ENCODE measurements at places on chromosomes 5 and 9. TPM values are rescaled to one million over a fixed set of nuclear protein-coding genes. Genes with fewer than 3 reads are reported as not detected.
A peak's percentile ranks its signal among the peaks of the same experiment; 100 is the strongest.

- no peak overlapping the region for H3K4me3 ChIP-seq
- H3K27me3 ChIP-seq, result no peaks in the 10 kb centered on the region
- no peak overlapping the region for H3K27ac ChIP-seq
- H3K36me3 ChIP-seq, result no peaks in the 10 kb centered on the region
- DNase-seq, result no peak
These were observed 154.2 kb upstream of the DAB2 start for GRCh38 chr5:39578887-39579497.

GRCh38 chr5:389197-389821, 53.7 kb upstream of the EXOC3 start:
- H3K27ac ChIP-seq, result no peak overlapping the region
- peak; percentile 33 for DNase-seq
- H3K4me1 ChIP-seq, result no peaks in the 10 kb centered on the region
- no peaks in the 10 kb centered on the region for H3K27me3 ChIP-seq
- no peaks in the 10 kb centered on the region for H3K36me3 ChIP-seq
- no peak overlapping the region for H3K4me3 ChIP-seq

GRCh38 chr9:37004424-37004935, 29.6 kb downstream of the PAX5 start:
- H3K36me3 ChIP-seq, result no peaks in the 10 kb centered on the region
- no peak for DNase-seq
- no peaks in the 10 kb centered on the region for H3K27me3 ChIP-seq
- H3K4me3 ChIP-seq, result no peak overlapping the region

- no peak overlapping the region for H3K27ac ChIP-seq
- H3K27me3 ChIP-seq, result no peaks in the 10 kb centered on the region
- DNase-seq, result no peak
- no peaks in the 10 kb centered on the region for H3K4me1 ChIP-seq
- no peak overlapping the region for H3K4me3 ChIP-seq
- H3K36me3 ChIP-seq, result no peaks in the 10 kb centered on the region
These were observed 129.9 kb downstream of the BOD1 start for GRCh38 chr5:173486355-173487225.

- no peak overlapping the region for H3K4me3 ChIP-seq
- H3K36me3 ChIP-seq, result no peaks in the 10 kb centered on the region
- peaks cover 5% of the 10 kb centered on the region for H3K4me1 ChIP-seq
- H3K27me3 ChIP-seq, result no peaks in the 10 kb centered on the region
These were observed 155.6 kb upstream of the PANK3 start for GRCh38 chr5:168734620-168735300.

- H3K4me1 ChIP-seq, result no peaks in the 10 kb centered on the region
- H3K36me3 ChIP-seq, result no peaks in the 10 kb centered on the region
- no peak overlapping the region for H3K27ac ChIP-seq
These were observed 134.1 kb upstream of the IFNE start for GRCh38 chr9:21616082-21616778.

- no peaks in the 10 kb centered on the region for H3K36me3 ChIP-seq
- no peaks in the 10 kb centered on the region for H3K27me3 ChIP-seq
- no peak overlapping the region for H3K4me3 ChIP-seq
- H3K4me1 ChIP-seq, result no peaks in the 10 kb centered on the region
- no peak overlapping the region for H3K27ac ChIP-seq
- no peak for DNase-seq
These were observed 204.3 kb downstream of the DMRTA1 start for GRCh38 chr9:22650946-22651345.

GRCh38 chr9:82034956-82035731, 46.6 kb downstream of the SPATA31D1 start:
- no peak for DNase-seq
- no peaks in the 10 kb centered on the region for H3K36me3 ChIP-seq
- no peaks in the 10 kb centered on the region for H3K27me3 ChIP-seq
- H3K4me1 ChIP-seq, result no peaks in the 10 kb centered on the region

DNA sequence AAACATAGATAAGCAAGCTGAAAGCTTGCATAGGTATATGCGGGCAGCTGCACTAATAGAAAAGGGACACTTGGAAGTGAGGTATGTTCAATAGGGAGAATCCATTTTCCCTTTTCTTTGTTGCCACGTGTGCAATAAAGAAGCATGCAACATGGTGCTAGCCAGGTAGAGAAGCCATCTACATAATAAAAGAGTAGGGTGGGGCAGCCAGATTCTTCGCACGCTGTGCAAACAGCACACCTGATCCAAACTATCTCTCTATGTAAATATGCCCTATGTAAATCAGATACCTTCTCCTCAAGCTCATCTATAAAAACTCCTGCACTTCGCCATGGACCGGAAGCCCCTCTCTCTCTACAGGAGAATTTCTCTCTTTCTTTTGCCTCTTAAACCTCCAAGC, 91.9 kb upstream of the C9orf72 start:
- H3K4me1 ChIP-seq, result no peaks in the 10 kb centered on the region
- H3K27me3 ChIP-seq, result no peaks in the 10 kb centered on the region

DNA sequence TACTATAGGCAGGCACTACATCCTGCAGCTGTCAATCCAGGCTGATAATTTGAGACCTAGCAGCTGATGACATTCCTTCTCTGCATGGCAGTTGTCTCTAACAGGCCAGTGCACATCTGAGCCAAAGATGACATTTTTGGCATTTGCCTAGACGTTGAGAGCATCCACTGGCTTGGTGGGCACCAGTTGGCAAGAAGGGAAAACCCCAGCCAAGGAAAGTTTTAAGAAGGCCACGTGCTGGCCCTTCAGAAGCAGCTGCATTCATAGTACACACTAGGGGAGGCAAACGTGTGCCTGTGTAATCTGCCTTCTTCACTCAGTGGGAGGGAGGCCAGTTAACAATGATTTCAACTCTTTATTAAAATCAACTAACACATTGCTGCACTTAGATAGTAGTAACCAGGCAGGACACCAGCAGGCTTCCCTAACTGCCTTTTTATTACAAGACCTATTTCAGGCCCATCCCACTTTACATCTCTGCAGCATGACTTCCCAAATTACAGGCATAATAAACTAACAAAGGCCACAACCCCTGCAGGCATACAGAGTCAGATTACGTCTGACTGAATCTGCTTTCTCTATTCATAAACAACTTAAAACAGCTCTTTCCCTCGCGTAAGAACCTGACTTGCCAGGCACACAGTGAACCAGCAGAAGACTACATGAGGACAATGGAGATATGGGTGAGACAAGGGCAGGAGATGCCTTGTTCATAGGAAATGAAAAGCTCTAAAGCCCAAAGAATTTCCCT, 576.3 kb downstream of the PDE4D start:
- no peaks in the 10 kb centered on the region for H3K36me3 ChIP-seq
- no peak overlapping the region for H3K27ac ChIP-seq
- DNase-seq, result no peak

DNA sequence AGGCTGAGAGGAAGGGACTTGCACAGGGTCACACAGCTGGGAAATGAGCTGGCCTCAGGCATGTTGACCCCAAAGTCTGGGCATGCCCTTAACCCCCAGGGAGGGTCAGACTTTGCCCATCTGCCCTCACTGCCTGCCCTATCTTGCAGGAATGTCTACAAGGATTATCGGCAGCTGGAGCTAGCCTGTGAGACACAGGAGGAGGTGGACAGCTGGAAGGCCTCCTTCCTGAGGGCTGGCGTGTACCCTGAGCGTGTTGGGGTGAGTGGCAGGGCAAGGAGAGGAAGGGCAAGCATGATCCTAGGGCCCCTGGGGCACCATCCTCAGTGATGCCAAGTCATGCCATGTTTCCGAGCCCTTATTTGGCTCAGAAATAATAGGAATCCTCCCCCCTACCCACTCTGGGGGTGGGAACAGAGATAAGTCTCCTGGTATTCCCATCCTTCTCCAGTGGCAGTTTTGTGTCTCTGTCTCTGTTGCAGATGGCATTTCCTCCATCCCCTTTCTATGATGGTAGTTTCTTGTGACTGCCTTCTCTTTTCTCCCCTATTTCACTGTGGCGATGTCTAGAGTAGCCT, 28.5 kb downstream of the GOLGA2 start:
- H3K27ac ChIP-seq, result no peak overlapping the region
- DNase-seq, result peak; percentile 29
- no peak overlapping the region for H3K4me3 ChIP-seq
- H3K4me1 ChIP-seq, result no peaks in the 10 kb centered on the region

- no peaks in the 10 kb centered on the region for H3K36me3 ChIP-seq
- no peak for DNase-seq
- no peaks in the 10 kb centered on the region for H3K4me1 ChIP-seq
- no peak overlapping the region for H3K27ac ChIP-seq
These were observed 178.5 kb upstream of the CDH18 start for GRCh38 chr5:20166456-20166855.

- H3K4me3 ChIP-seq, result no peak overlapping the region
- no peaks in the 10 kb centered on the region for H3K27me3 ChIP-seq
- no peak for DNase-seq
- H3K27ac ChIP-seq, result no peak overlapping the region
These were observed 42.9 kb downstream of the ZCCHC7 start for GRCh38 chr9:37163299-37163698.

GRCh38 chr5:127830157-127830556, 127.0 kb downstream of the CCDC192 start:
- DNase-seq, result no peak
- H3K4me3 ChIP-seq, result no peak overlapping the region
- H3K4me1 ChIP-seq, result no peaks in the 10 kb centered on the region
- H3K27ac ChIP-seq, result no peak overlapping the region
- H3K36me3 ChIP-seq, result no peaks in the 10 kb centered on the region

- no peaks in the 10 kb centered on the region for H3K36me3 ChIP-seq
- no peak overlapping the region for H3K4me3 ChIP-seq
- no peaks in the 10 kb centered on the region for H3K4me1 ChIP-seq
- no peak for DNase-seq
These were observed 93.8 kb upstream of the FAM120A start for GRCh38 chr9:93357649-93358048.

DNA sequence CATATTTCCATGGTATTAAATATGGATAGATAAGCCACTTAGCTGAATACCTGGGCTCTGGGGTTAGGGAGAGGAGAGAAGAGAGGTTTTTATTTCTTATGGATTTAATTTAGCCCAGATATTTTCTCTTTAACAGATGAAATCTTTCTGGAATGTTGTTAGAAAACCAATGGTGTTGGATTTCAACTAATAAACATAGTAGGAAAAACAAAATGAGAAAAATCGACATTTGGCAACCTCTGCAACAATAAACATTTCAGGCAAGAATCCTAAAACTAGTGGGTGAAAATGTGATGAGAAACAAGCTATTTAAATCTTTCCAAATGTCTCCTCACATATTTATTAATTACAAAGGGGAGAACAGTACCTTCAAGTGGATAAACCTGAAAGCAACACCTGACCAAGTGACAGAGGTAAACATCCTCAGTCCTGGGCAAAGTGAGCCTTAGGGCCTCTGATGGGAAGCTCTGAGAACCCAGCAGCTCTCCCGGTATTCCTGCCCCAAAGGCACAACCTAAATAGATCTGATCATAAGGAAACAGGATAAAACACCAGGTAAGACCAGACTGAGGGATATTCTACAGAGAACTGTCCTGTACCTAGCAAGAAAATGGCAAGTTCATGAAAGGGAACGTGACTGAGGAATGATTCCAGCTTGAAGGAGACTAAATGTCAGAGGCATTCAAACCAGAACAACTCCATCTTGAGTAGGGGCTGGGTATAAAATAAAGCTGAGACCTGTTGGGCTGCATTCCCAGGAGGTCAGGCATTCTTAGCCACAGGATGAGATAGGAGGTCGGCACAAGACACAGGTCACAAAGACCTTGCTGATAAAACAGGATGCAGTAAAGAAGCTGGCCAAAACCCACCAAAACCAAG, 163.7 kb downstream of the ESM1 start:
- H3K27ac ChIP-seq, result peak overlapping the region; percentile 3
- peaks cover 4% of the 10 kb centered on the region for H3K4me1 ChIP-seq
- H3K27me3 ChIP-seq, result no peaks in the 10 kb centered on the region
- H3K36me3 ChIP-seq, result no peaks in the 10 kb centered on the region
- H3K4me3 ChIP-seq, result no peak overlapping the region

DNA sequence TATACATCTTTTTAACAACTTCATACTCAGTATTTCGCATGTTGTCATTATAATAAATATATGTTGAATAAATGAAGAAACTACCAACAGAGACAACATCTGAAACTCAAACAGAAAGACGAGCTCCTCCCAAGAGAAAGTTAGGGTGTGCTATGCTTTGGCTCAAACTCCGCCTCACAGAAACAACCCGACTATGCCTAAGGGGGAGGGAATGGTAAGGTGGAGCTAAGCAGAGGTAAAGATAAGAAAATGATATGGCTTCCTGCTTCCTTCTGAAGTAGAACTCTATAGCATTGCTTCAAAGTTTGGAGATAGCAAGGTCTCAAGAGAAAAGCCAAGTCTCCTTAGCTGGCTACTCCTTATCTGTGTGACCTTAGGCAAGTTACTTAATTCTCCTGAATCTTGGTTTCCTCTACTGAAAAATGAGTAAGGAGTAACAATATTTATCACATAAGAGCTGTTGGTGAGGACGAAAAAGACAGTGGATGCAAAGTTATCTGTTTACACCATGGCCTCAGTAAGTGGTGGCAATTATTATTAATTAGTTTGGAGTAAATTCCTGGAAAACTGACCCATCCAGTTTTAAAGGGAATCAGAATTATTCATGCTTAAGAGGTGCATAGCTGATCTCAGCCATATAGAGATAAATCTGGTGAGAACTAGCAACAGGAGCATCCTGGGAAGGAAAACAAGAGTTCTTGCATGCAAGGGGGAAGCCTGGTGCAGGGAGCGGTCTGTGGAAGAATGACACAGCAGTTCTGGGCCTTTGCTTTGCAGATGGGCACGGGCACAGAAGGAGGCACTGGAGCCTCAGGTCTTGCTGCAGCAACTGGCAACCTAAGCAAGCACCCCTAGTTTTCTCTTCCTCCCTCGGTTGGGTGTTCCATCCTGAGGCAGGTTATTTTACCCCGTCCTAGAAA, 73.3 kb downstream of the GLIS3 start:
- H3K27me3 ChIP-seq, result no peaks in the 10 kb centered on the region
- peaks cover 1% of the 10 kb centered on the region for H3K4me1 ChIP-seq
- H3K36me3 ChIP-seq, result no peaks in the 10 kb centered on the region
- H3K27ac ChIP-seq, result no peak overlapping the region

Gene FOXD4
- total RNA-seq, result 0.27 TPM

Gene ESM1
- 1.1 TPM for total RNA-seq

Gene CA9
- 4.3 TPM for total RNA-seq

Gene CRB2
- 0.15 TPM for total RNA-seq

Gene HNRNPK
- 369 TPM for total RNA-seq

Gene FAM193B
- 67.5 TPM for total RNA-seq

Gene SOWAHA
- total RNA-seq, result 0.18 TPM

Gene PCDHA1
- total RNA-seq, result not detected

Gene UBAP1
- total RNA-seq, result 41.9 TPM
